ENCODE measurements at places on chromosomes 3 and 15. TPM values are rescaled to one million over a fixed set of nuclear protein-coding genes. Genes with fewer than 3 reads are reported as not detected.

GRCh38 chr15:70478251-70478990, 284.9 kb downstream of the UACA start:
- H3K36me3 ChIP-seq, result no peaks in the 10 kb centered on the region
- no peak overlapping the region for H3K27ac ChIP-seq
- H3K27me3 ChIP-seq, result no peaks in the 10 kb centered on the region
- H3K4me3 ChIP-seq, result no peak overlapping the region

DNA sequence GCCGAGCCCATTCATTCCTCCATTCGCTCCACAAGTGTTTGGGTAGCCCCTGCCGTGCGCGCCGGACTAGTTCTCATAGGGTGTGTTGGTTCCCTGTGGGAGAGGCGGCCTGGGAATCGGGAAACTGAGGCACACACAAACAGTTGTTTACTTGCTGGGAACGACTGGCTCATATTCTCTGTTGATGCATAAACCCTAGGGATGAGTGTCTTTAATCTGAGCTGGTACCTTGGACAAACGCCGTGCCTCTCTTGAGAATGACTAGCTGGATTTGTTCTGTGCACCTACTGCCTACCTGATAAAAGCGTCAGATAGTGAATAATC, 737 bp downstream of the DNAJA4 start:
- DNase-seq, result no peak
- H3K27me3 ChIP-seq, result no peaks in the 10 kb centered on the region
- H3K27ac ChIP-seq, result peak overlapping the region; percentile 97
- peaks cover 8% of the 10 kb centered on the region for H3K4me1 ChIP-seq

DNA sequence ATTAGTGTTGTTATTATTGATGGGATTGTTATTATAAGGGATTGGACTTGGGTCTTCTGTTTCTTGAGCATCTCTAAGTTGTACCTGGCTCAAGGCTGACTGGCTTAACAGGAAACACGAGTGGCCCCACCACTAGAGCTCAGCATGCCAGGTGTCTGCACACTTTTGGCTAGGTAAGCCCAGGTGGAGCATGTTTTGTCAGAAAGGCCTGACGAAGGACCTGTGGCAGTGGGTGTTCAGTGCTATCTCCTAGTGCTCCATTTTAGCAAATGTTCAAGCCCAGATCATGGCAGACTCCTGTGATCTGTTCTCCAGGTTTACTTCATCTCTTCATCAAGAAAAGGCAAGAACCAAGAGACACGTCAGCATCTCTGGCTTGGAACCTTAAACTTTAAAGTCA, 3.4 kb downstream of the MAP2K5 start:
- no peaks in the 10 kb centered on the region for H3K36me3 ChIP-seq
- peaks cover 4% of the 10 kb centered on the region for H3K4me1 ChIP-seq
- H3K27ac ChIP-seq, result no peak overlapping the region
- H3K4me3 ChIP-seq, result no peak overlapping the region
- no peak for DNase-seq

GRCh38 chr15:84681831-84682230, 23.8 kb upstream of the NMB start:
- H3K27ac ChIP-seq, result no peak overlapping the region
- no peak for DNase-seq
- no peaks in the 10 kb centered on the region for H3K27me3 ChIP-seq
- H3K4me1 ChIP-seq, result no peaks in the 10 kb centered on the region
- peaks cover 9% of the 10 kb centered on the region for H3K36me3 ChIP-seq

DNA sequence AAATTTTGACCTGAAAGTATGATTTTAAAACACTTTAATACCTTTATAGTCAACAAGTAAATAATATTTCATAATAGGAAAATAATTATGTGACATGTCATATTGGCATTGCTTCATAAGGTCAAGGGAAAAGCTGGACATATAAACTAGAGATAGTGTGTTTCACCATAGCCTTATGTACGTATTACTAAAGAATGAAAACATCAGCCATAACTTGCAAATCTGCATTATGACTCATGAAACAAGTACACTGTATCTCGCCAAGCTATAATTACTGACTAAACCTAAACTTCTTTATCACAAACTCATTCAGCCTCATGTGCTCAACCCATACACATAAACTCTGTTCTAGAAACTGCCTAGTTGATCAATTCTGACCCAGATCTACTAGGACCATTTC, 950.1 kb downstream of the FHIT start:
- DNase-seq, result peak; percentile 36
- H3K27me3 ChIP-seq, result no peaks in the 10 kb centered on the region
- no peaks in the 10 kb centered on the region for H3K36me3 ChIP-seq
- no peak overlapping the region for H3K27ac ChIP-seq
- peaks cover 8% of the 10 kb centered on the region for H3K4me1 ChIP-seq

DNA sequence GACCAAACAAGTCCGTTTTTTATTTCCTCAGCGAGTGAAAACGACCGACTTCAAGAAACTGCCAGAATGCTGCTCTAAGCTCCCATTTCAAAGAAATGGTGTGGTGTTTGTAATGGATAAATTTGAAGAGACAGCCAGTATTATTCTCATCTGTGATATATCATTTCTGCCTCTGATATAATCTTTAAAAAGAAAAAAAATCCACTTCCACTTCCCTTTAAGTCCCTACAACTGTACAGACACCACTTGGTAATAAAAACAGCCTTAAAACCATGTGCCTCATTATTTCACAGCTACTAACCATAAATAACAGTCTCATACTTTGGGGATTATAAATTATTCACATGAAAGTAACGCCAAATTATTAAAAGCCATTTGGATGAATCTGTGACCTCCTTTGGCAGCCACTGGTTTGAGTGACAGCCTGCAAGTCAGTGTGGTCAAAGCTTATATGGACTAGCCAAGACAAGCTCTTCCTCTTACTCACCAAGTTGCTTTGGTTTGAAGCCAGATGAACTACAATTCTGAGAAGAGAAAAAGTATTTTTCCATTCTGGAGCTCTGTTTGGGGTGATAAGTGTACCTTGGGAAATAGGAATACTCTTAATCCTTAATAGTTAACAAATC, 168.0 kb downstream of the SHOX2 start:
- no peaks in the 10 kb centered on the region for H3K27me3 ChIP-seq
- no peaks in the 10 kb centered on the region for H3K36me3 ChIP-seq
- H3K4me1 ChIP-seq, result no peaks in the 10 kb centered on the region

DNA sequence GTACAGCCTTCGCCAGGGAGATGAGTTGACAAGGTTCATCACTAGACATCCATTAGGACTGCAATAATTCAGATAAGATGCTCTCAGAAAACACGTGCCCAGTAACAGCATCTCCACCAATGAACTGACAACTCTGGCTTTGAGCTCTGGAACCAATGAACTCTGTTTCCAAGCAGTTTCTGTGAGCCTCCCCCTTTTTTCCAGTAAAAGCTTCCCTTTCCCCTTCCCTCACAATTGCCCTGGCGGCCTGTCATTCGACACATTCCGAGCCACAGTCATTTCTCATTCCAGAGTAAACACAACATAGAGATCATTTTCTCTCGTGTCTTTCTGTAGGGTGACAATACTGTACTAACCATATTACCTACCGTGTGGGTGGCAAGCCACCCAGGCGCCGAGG, 3.6 kb downstream of the PLA2G4D start:
- no peak for DNase-seq
- H3K27me3 ChIP-seq, result no peaks in the 10 kb centered on the region
- no peak overlapping the region for H3K4me3 ChIP-seq
- no peaks in the 10 kb centered on the region for H3K4me1 ChIP-seq
- no peak overlapping the region for H3K27ac ChIP-seq
- H3K36me3 ChIP-seq, result no peaks in the 10 kb centered on the region

DNA sequence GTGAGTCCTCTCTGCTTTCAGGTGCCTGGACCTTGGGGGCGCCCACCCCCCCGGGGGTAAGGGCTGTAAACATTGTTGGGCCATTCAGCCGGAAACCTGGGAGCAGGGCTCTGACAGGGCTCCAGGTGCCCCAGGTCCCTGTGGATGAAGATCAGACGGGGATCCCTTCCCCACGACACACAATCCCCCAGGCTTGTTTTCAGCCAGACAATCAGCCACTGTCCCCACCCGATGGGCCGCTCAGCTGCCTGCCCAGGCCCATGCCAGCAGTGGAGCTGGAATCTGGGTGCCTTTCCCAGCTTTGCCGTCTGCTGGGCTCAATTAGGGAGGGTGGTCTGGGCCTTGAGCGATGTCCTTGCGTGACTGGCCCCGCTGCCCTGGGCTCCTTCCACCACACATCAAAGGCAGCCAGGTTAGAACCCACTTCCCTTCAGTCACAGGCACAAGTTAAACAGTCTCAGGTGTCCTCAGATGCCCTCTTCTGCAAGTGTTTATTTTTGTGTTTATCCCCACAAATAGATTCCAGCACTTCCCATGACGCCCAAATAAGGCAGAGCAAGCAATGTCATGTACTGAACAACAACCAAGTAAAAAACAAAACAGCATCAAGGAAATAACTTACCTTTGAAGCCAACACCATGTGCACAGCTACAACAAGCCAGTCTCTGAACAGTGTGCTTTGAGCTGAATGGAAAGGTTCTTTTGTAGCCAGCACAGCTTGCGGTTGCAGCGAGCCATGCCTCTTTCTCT, 77.0 kb upstream of the ALDH1A3 start:
- DNase-seq, result no peak
- no peaks in the 10 kb centered on the region for H3K36me3 ChIP-seq
- H3K27me3 ChIP-seq, result no peaks in the 10 kb centered on the region
- no peak overlapping the region for H3K27ac ChIP-seq
- no peaks in the 10 kb centered on the region for H3K4me1 ChIP-seq

- H3K27ac ChIP-seq, result no peak overlapping the region
- no peak overlapping the region for H3K4me3 ChIP-seq
- no peaks in the 10 kb centered on the region for H3K27me3 ChIP-seq
- no peaks in the 10 kb centered on the region for H3K36me3 ChIP-seq
- peak; percentile 48 for DNase-seq
These were observed 47.4 kb upstream of the MITF start for GRCh38 chr3:69691860-69692259.

- peaks cover 11% of the 10 kb centered on the region for H3K4me1 ChIP-seq
- no peak for DNase-seq
- H3K36me3 ChIP-seq, result no peaks in the 10 kb centered on the region
- H3K27me3 ChIP-seq, result no peaks in the 10 kb centered on the region
- H3K27ac ChIP-seq, result peak overlapping the region; percentile 89
- peak overlapping the region; percentile 58 for H3K4me3 ChIP-seq
These were observed 55.8 kb upstream of the ZBTB38 start for GRCh38 chr3:141312354-141313092.

DNA sequence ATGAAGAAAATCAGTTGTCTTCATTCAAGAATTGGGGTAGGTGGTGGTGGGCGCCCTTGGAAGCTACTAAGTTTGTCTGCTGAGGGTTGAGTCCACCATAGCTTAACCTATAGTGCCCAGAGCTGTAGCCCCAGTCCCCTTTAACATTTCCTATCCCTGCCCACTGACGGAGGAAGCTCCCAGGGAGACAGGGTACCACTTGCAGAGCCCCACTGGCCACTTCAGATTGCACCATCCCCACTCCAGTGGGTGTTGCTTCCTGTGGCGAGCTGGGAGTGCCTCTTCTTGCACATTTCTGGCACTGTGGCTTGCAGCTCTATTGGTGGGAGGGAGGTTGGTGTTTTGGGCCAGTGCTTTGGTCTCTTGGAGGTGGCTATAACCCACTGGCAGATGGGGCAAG, 2.7 kb downstream of the PXYLP1 start:
- no peaks in the 10 kb centered on the region for H3K27me3 ChIP-seq
- no peak for DNase-seq
- H3K4me3 ChIP-seq, result no peak overlapping the region
- H3K4me1 ChIP-seq, result peaks cover 2% of the 10 kb centered on the region
- H3K36me3 ChIP-seq, result no peaks in the 10 kb centered on the region
- no peak overlapping the region for H3K27ac ChIP-seq

- no peak overlapping the region for H3K4me3 ChIP-seq
- H3K4me1 ChIP-seq, result no peaks in the 10 kb centered on the region
- H3K27ac ChIP-seq, result no peak overlapping the region
- H3K36me3 ChIP-seq, result peaks cover 20% of the 10 kb centered on the region
- H3K27me3 ChIP-seq, result no peaks in the 10 kb centered on the region
These were observed 15.7 kb downstream of the GTPBP8 start for GRCh38 chr3:113006359-113007056.

DNA sequence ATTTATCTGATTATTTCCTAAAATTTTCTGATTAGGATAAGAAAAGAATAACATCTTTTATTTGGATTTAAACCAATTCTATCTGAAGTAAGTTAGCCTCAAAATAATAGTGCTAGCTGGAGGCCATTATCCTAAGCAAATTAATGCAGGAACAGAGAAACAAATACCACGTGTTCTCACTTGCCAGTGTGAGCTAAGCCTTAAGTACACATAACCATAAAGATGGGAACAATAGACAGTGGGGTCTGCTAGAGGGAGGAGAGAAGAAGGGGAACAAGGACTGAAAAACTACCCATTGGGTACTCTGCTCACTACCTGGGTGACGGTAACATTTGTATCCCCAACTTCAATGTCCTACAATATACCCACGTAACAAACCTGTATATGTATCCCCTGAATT, 31.3 kb upstream of the LYSMD4 start:
- peaks cover 10% of the 10 kb centered on the region for H3K4me1 ChIP-seq
- no peak overlapping the region for H3K4me3 ChIP-seq
- no peak overlapping the region for H3K27ac ChIP-seq
- H3K36me3 ChIP-seq, result no peaks in the 10 kb centered on the region
- DNase-seq, result no peak

GRCh38 chr15:37698679-37699078, 235.8 kb upstream of the TMCO5A start:
- no peak for DNase-seq
- no peak overlapping the region for H3K4me3 ChIP-seq
- no peaks in the 10 kb centered on the region for H3K36me3 ChIP-seq
- H3K27me3 ChIP-seq, result no peaks in the 10 kb centered on the region

DNA sequence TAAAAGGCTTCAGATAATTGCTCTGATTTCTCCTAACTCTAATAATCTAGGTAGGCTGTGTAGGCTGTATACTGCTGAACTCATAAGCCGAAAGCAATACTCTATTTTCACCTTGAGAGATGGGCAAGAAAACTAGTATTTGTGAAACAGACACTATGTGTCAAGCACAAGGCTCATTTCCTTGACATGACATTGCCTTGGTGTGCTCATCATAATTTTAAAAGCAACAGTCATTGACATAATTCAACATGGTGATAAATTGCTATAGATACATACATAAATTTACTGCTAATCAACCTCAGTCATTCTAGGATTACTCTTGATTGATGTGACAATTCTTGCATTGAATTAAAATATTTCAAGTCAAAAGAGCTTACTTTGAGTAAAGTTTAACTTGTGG, 304.7 kb downstream of the CNTN3 start:
- no peak overlapping the region for H3K4me3 ChIP-seq
- no peak overlapping the region for H3K27ac ChIP-seq
- no peak for DNase-seq
- H3K27me3 ChIP-seq, result no peaks in the 10 kb centered on the region
- H3K36me3 ChIP-seq, result no peaks in the 10 kb centered on the region
- H3K4me1 ChIP-seq, result no peaks in the 10 kb centered on the region

Gene CHRNA7
- 1.6 TPM for total RNA-seq

Gene EXD1
- not detected for total RNA-seq

Gene BBS4
- total RNA-seq, result 65.3 TPM

Gene ARGFX
- not detected for total RNA-seq

Gene CHDH
- 10.9 TPM for total RNA-seq

Gene MCF2L2
- 1.5 TPM for total RNA-seq

All from lung (tissue), 17 donors.